Stimulated activated CD4-positive, alpha-beta T cell treated with anti-CD3 and anti-CD28 coated beads, Interleukin-4, amount 100 ng/mL, for 24 hours (primary cell): ENCODE measurements at places on chromosomes 7 and 10.
A peak's percentile ranks its signal among the peaks of the same experiment; 100 is the strongest.

- DNase-seq: no peak
Observed at GRCh38 chr10:93346694-93347093, 135.4 kb downstream of the MYOF start.

- DNase-seq: no peak
Observed at GRCh38 chr10:79073784-79074432, 5.1 kb downstream of the ZMIZ1 start.

DNA sequence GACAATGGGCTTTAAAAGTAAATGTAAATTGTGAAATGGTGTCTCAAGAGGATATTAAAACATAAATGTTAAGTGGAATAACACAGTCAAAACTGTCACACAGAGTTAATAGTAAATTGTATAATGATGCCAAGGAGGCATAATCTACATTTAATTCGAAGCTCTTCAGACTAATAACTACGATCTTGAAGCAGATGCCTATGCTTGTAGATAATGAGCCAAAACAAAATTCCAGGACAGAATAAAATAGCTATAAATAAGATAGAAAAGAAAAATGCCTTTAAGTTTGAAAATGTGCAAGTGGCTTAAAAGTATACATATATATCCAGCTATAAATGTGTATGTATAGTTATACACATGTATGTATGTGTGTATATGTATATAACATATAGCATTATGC is 17.5 kb downstream of the TWIST1 start:
- DNase-seq: no peak

DNA sequence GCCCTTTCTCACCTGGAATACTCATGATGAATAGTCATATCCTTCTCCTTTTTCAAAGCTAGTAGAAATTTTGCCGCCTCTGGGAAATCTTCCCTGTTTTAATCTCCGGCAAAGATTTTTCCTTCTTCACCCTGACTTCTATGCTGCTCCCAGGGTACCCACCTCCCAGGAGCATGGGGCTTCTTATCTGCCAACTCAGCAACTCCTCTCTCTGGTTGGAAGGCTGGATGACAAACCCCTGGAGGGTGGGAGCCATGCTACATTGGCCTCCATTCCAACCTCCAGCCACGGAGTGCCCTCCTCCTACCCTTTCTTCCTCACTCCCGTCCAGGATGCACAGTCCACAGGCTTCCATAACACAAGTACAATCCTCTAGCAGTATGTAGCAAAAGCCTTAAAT is 19.9 kb downstream of the NEUROG3 start:
- no peak for DNase-seq

- no peak for DNase-seq
Observed at GRCh38 chr10:91033324-91033950, 112.5 kb upstream of the ANKRD1 start.

GRCh38 chr10:126094537-126094936 is 198.2 kb downstream of the FANK1 start:
- no peak for DNase-seq

DNA sequence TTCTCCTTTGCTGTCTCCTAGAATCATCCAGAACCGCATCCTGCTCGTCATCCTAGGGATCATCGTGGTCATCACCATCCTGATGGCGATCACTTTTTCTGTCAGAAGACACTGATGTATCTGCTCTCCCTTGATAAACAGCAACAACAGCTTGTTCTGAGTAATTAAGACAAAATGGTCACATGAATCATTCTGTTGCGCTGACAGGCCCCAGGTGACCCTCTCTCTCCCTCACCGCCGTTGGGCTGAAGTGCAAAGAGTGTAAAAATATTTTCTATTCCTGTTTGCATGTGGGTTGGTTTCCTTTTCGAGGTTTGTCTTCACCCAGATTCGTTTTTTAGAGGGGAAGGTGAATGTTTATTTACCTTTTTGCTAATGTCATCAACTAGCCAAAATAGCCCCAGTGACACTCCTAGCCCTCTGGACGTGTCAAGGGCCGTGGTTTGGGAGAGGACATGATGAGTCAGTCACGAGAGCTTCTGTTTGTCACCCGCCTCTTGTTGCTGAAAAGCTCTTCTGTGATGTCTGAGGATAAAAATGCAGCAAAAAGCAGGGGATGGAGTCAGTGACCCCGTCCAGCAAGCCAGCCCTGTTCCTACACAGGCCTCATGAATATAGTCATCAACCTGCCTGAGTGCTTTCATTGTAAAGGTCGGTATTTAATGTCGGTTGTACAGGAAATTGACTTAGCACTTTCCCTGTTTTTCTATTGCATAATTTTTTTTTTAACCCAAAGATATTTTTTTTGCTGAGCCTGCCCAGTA is 134.6 kb upstream of the TCF7L2 start:
- no peak for DNase-seq

DNA sequence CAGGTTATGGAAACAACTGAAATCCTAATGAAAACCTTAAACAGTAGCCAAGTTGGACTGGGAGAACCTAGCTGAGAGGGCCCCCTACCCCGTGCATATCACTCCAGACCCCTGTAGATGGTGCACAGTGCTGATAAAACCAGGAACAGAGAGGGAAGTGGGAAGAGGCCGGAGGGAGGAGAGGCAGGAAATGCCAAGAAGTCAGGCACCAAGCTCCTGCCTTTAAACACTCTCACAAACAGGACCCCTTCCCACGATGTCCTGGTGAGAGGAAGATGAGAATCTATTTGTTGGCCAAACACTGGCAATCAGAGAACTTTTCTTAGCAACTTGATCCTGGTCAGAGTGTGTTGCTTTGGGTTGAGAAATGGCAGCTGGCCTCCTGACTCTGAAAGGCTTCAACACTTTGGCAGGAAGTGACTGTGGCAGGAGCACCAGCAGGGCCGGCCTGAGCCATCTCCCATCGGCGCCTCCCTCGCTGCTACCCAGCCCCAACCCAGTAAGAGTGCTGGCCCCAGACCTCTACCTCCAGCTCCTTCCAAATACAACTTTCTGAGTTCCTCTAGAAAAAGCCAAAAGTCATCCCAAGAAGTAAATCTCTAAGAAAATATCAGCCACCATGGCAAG is 39.5 kb downstream of the GSDME start:
- no peak for DNase-seq

DNA sequence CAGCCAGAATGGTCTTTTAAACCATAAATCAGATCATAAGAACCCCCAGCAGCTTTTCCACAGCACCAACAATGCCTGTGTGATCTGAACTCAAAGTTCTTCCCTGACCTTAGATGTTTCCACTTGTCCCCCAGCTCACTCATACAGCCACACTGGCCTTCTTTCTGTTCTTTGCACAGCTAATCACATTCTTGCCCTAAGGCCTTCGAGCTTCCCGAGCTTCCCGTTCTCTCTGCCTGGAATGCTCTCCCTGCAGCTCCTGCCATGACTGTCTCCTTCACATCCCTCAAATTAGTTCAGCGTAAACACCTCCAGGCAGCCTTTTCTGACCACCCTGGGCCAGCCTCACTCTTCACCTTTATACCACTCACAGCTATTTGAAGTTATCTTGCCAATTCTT is 166.8 kb upstream of the NFE2L3 start:
- no peak for DNase-seq

DNA sequence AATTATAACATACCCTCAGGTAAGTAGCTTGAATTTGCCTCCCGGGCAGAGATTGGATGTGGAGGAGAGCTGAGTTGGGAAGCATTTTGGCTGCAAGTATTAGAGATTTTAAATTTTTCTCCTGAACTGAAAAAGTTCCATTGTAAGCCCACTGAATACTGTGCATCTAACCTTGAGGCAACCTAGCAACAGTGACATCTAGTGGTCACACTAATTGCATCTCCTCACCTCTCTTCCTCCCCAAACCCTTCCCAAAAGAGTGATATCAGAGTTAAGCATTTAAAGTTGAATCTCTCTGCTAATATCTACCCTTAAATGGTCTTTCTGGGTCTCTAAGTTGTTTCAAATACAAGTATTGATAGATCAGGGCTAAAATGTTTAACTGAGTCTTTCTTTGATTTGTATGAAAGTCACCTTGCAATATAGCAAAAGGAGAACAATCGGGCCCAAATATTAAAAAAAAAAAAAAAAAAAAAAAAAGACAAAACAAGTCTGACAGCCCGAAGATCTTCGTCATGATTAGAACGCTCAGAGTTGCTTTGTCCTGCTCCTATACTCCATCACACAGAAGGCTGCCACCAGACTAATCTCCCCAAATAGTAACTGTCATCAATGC is 40.4 kb upstream of the DLX5 start:
- peak; percentile 32 for DNase-seq

DNA sequence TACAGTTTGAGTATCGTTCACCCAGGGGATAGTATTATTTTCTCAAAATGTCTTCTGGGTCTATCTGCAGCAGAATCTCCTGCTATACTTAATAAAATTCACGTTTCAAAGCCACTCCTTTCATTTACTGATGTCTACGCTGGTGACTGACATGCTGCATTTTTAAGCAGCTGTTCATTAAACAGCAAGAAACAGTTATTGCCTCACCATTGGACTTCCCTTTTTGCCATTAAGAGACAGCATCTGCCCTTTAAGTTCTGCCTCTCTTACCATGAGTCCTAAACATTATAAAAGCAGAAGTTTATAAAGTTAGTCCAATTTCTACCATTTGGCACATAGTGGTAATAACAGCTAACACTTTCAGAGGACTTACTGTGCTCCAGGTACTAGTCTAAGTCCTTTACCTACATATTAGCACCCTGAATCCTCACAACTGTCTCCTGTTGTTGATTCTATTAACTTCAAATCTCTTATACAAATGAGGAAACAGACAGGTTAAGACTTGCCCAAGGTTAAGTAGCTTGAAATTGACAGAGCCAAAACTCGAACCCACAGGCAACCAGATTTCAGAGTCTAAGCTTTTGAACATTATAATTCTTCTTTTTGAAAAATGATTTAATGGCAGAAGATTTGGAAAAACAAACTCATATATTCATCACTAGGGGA is 169.5 kb downstream of the SNX13 start:
- DNase-seq: no peak

- no peak for DNase-seq
Observed at GRCh38 chr7:3429981-3430380, 128.9 kb downstream of the SDK1 start.

- peak; percentile 25 for DNase-seq
Observed at GRCh38 chr7:8442814-8443304, 9.4 kb downstream of the NXPH1 start.
